ENCODE measurements at places on chromosomes 6 and 20. TPM values are rescaled to one million over a fixed set of nuclear protein-coding genes. Genes with fewer than 3 reads are reported as not detected.

DNA sequence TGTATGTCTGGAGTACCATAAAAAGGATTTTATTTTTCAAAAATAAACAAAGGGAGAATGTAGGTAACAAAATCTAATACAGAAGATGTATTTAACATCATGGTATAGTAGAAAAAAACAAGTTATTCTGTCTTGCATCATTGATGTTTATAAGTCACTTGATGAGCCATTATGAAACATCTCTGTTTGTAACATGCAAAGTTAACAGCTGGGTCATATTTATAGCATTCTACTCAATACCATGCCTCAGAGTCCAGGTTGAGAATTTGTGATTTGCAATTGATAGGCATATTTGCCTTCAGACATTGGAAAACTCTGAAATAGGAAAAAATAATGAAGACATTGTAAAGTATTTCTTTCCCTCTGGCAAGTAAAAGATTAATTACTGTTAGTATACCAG, 52.3 kb upstream of the IL20RA start:
- DNase-seq = no peak

Gene VSX1
- not detected for polyA plus RNA-seq

GRCh38 chr6:26159357-26160273, 72.4 kb downstream of the HFE start:
- DNase-seq = peak; percentile 62

GRCh38 chr20:50434653-50435396, 75.4 kb upstream of the PTPN1 start:
- DNase-seq = no peak

DNA sequence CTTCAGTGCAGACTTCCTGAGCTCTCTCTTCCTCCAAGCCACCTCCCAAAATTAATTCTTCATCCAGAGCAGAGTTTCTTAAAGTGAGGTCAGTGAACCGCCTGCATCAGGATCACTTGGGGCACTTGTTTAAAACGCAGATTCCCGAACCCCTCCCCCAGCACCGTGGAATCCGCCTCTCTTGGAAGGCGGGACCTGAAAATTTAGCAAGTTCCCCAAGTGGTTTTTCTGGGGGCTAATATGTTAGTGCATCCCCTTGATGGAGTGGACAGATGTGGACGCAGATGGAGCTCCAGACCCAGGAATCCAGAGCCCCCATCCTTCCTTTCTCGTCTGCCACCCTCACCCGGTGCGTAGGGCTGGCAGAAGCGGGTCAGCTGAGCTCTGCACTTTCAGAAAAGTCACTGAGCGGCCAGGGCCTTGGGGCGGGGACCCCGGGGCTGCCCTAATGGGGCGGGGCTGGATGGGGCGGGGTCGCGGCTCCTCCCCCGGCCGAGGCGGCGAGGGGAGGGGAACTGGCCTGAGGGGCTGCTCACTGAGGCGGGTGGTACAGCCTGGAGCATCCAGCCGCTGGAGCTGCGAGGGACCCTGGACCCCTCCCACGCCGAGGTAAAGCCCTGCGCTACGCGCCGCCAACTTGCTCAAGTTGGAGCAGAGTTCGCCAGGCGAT, at the start of the genes DEFB124 and REM1:
Gene DEFB124, minus strand, starts transcription at position 370 of the 670 bp plus-strand sequence. CDS start 2,114 bp downstream, outside the sequence.
Gene REM1, plus strand, starts transcription at position 531 of the 670 bp plus-strand sequence. CDS start 1,158 bp downstream, outside the sequence.
- DNase-seq = no peak

Gene MRAP2
- 3.4 TPM for polyA plus RNA-seq

Gene MOG
- polyA plus RNA-seq = not detected

DNA sequence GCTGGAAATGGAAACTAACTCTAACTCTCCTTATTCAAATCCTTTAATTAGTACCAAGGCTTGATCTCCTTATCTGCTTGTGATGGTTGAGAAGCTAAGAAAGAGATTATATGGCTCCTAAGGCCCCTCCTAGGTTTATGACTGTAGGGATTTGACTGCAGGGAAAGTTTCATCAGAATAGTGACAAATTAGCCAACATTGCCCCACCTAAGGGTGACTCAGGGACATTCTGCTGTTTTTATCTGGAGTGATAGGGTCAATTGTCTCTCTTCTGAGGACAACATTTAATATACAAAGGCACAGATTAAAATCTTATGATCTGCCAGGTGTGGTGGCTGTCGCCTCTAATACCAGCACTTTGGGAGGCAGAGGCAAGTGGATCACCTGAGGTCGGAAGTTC, 138.1 kb upstream of the MARCKS start:
- no peak for DNase-seq

GRCh38 chr20:20793591-20793990, 81.1 kb upstream of the RALGAPA2 start:
- DNase-seq = no peak

Gene PDYN
- polyA plus RNA-seq = 0.33 TPM

DNA sequence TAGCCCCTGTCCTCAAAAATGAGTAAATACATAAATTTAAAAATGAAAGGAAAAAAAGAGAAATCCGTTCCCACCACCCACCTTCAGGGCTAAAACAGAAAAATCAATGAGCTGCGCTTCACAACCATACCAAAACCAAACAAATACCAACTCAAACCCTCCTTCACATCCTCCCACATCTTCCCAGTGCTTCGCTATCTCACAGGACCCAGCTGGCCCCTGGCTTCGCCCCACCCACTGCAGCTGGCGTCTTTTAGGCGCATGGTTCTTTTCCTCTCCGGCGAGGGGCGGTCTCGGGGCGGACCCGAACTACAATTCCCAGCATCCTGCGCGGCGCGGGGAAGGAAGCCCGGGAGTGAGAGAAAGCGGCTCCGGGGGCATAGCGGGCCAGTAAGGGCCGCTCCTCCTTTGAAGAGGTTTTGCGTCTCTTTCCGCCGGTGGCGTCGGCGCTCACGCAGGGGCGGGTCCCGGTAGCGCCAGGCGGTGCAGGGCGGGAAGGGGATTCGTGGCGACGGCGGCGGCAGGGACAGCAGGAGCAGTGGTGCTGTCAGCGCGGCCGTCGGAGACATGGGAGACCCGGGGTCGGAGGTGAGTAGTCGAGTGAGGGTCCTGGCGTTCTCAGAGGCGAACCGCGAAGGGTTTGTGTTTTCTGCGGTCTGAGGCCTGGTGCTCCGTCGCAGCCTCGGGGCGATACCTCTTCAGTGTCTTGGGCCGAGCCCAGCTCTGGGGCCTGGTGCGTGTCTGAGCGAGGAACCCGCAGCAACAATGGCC, at the start of gene ZNF451:
Gene ZNF451, plus strand, starts transcription at position 502 of the 771 bp plus-strand sequence. Its CDS starts 66 bp downstream, at position 568.
- DNase-seq = peak; percentile 92

Measured in left renal cortex interstitium (tissue), 4 donors.